ENCODE measurements at places on chromosomes 12 and 14.
A peak's percentile ranks its signal among the peaks of the same experiment; 100 is the strongest.

- DNase-seq: no peak
Measured at GRCh38 chr12:873954-874353, 75.5 kb downstream of the RAD52 start.

GRCh38 chr12:91406920-91407341, 224.3 kb upstream of the DCN start:
- no peak for DNase-seq

DNA sequence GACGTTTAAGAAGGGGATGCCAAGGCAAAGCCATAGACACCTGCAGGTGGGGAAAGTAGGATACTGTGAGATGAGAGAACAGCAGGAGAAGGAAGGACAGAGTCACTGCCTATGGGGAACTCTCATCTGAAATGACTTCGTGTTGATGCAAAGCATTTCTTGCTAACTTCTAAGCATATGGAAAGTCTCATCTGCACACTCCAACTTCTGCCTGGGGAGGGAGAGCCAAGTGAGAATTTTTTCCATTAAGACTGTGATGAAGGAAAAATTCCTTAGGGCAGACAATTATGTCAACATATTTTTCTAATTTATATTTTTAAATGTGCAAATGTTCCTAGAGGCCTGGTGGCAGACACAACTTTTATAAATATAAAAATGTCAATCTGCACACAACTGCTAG, 115.3 kb downstream of the IPO8 start:
- DNase-seq: no peak

GRCh38 chr12:90899456-90900182, 55.4 kb downstream of the CCER1 start:
- no peak for DNase-seq

DNA sequence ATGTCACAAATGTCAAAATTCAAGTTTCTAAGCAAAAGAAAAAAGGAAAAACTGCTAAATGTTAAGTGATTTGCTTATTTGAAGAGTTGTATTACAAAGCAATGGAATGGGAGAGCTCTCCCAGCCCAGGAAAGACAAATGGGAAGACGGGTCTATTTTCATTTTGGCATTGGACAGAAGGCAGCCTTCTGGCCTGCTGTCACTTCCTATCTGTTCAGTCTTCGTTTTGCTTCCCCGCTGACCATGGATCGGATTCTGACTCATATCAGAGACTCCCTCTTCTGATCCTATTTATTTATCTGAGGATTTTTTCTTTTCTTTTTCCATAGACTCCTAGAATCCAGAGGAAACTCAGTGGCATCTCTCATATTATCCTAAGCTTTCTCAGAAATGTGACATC, 634.9 kb downstream of the DIO2 start:
- DNase-seq: no peak

DNA sequence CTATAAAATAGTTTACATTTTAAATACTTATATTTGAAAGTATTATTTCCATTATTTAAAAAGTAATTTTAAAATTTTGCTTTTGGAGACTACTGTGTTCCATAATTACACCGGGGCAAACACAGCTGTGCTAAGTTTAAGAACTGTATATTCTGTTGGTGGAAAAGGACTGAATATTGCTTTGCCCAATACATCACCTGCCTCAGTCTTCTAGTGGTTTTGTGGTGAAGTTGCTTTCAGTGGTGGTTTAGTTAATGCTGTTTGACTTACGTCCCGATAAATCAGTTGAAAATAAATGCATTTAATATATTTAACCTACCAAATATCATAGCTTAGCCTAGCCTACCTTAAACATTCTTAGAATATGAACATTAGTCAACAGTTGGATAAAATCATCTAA, 23.4 kb downstream of the FBXO34 start:
- no peak for DNase-seq

DNA sequence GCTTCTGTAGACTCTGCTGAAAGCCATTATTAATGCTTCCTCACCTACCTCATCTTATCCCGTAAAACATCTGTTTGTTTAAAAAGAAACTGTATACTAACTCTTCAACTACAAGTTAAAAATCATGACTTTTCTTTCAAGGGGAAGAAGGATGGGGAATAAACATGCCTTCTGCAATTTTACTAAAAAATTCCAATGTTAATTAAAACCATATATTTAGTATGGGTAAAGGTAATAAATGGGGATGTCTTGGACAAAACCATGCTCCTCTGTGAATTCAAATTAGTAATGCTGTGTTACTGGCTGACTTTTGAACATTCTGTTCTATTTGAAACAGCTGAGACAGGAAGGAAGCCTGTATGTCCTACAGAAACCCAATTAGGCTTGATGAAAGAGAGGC, 311.1 kb upstream of the DIO2 start:
- DNase-seq: no peak

- DNase-seq: no peak
Measured at GRCh38 chr12:131776237-131776889, 51.8 kb upstream of the MMP17 start.

DNA sequence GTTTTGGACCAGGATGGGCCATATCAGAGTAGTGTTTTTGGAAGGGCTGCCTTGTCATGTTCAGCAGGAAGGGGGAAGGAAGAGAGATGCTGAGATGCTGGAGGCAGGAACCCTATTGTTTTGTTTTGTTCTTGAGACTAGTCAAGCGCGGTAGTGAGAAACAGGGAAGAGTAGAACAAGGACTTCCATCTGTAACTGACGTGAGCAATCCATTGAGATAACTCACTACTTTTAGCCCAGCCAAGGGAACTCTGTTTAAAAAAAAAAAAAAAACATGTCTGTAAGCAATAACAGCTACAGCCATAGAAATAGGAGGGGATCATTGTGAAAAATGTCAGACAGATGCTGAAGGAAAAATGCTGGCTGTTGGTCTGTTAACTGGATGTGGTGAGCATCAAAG, 34.0 kb downstream of the CD9 start:
- DNase-seq: no peak

GRCh38 chr14:104373055-104373854, 206.3 kb upstream of the C14orf180 start:
- DNase-seq: no peak

DNA sequence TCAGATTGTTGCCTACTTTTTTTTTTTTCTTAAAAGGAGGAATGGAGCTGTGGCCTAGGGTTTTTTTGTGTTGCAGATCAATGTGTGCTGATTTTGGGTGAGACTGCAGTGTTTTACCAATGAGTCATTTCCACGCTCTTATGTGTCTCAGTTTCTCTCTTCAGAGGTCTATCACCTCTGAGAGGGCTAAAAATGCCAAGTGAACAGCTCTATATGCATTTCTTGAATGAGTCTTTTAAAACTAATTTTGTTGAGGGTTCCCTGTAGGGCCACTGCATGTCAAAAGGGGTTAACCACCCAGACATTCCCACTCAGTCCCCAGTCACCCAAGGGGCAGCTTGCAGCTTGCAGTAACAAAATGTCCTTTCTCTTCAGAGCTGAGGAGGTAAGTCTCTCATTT, 24.3 kb upstream of the GLIPR1L2 start:
- no peak for DNase-seq

DNA sequence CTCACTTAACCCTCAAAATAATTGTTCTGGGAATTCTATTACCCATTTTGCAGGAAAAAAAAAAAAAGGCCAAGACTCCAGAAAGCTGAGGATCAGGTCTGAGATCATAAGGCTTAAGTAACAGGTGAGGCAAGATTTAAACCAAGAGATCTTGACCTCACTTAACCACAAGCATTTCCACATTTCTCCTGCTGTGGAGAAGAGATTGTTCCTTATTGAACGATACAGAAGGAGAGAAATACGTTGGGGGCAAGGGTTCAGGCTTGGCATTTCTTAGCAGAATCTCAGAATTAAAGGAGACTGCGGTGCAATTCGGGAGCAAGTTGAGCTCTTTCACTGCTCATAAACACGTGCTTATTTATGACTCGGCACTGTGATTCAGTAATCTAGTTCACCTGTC, 885.3 kb upstream of the TMEM132C start:
- no peak for DNase-seq

DNA sequence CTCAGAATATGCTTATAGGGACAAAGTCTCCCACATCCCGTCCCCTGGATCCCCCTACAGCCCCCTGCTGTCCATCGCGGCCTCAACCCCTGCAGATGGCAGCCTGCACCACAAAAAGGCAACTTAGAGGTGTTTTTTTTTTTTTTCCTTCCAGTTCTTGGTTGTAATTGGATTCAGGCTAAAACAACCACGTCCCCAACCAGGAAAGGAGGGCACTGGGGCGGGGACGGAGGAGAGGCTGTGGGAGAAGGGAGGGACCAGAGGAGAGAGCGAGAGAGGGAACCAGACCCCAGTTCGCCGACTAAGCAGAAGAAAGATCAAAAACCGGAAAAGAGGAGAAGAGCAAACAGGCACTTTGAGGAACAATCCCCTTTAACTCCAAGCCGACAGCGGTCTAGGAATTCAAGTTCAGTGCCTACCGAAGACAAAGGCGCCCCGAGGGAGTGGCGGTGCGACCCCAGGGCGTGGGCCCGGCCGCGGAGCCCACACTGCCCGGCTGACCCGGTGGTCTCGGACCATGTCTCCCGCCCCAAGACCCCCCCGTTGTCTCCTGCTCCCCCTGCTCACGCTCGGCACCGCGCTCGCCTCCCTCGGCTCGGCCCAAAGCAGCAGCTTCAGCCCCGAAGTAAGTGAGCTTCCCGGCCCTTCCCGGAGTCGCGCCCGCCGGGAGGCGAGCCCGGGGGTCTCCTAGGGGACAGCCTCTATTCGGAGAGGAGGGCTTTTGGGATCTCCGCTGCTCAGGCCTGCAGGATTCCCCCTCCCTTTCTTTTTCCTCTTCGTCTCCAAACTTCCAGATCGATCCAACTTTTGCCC, at the start of gene MMP14:
Gene MMP14 (plus strand): TSS at position 285 of the 813 bp plus-strand sequence. CDS start 233 bp downstream, at position 518.
- peak; percentile 26 for DNase-seq

DNA sequence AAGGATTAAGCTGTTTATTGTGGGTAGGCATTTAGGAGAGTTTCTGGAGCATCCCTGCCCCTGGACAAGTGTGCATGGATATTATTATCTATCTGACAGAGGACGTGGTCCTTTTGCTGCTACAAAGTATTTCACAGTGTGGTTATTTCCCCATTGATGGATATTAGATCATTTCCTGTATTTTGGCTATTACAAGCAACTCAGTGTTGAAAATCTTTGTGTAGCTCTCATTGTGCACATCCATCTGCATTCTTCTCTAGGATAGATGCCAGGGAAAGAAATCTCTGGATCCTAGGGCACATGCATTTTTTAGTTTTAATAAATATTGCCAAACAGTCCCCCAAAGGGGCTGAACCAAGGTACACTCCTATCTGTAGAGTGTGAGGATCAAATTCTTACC, 154.3 kb upstream of the SRRM4 start:
- DNase-seq: no peak

DNA sequence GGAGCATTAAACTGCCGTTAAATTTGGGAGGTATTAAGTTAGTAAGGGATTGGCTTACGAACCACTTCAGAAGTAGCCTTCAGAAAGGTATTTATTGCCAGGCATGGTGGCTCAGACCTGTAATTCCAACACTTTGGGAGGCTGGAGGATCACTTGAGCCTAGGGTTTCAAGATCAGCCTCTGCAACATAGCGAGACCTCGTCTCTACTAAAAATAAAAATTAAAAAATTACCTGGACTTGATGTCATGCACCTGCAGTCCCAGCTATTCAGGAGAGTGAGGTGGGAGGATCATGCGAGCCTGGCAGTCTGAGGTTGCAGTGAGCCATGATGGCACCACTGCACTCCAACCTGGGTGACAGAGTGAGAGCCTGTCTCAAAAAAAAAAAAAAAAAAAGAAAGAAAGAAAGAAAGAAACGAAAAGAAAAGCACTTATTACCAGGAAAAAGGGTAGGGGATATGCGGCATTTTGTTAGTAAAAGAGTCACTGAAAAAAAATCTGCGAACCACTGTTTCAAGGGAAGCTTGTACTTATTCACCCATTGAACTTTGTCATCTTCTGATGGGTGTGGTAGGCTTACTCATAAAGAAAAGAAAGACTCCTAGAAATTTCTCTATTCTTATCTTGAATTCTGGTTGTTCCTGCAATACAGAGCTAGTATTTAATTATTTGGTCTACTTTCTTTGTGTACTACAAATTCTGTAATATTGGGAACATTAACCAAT, 33.6 kb upstream of the PLEKHA5 start:
- DNase-seq: no peak

DNA sequence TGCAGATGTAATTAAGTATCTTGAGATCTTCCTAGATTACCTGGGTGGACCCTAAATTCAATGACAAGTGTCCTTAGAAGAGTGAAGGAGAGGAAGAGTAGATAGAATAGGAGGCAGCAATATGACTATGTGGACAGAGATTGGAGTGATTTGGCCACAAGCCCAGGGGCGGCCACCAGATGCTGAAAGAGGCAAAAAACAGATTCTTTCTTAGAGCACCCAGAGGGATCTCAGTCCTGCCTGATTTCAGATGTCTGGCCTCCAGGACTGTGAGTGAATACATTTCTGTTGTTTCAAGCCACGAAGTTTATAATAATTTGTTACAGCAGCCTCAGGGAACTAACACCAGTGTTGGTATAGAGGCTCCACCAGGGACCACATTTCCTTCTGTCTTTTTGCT, 67.3 kb downstream of the DACT1 start:
- no peak for DNase-seq

DNA sequence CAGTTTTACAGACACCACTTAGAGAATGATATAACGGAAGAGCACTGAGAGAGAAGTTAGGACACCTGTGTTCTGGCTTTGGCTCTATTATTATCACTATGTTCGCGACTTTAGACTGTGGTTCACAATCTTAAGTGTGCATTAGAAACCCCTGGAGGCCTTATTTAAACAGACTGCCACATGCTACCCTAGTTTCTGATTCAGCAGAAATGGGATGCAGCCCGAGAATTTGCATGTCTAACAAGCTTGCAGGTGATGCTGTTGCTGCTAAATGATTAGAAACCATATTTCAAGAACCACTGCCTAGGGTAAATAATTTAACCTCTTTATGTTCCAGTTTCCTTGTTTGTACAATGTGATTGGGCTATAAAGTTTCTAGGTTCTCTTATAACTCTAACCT, 3.6 kb upstream of the RAD51AP1 start:
- no peak for DNase-seq

- no peak for DNase-seq
Measured at GRCh38 chr14:22567437-22567836, 21.6 kb downstream of the DAD1 start.

DNA sequence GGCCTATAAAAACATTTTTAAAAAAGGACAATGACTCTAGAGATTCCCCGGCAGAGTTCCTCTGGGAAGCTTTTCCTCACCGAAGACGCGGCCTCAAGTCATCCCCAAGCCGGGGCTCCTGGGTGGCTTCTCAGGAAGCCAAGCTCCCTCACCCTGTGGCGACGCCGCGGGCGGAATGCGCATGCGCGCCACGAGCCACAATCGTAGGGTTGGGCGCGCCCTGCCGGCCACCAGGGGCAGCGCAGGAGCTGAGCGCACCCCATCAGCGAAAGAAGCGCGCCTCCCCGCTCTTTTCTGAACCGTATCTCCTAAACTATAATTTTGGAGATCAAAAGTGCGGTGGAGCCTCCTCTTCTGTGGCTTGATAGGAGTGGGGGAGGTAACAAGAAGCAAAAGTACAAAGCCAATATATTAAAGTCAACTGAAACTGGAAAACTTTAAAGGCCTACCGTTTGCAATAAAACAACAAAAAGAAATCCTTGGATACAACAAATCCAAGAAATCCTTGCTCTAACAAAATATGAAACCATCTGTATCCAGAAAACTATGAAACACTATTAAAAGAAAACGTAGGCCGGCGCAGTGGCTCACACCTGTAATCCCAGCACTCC, 17.4 kb upstream of the CHFR start:
- DNase-seq: peak; percentile 53

- no peak for DNase-seq
Measured at GRCh38 chr12:82609234-82609914, 77.3 kb upstream of the TMTC2 start.

GRCh38 chr14:103558071-103558882, 4.2 kb downstream of the BAG5 start:
- DNase-seq: no peak

GRCh38 chr14:69917287-69917686, 38.1 kb downstream of the SMOC1 start:
- no peak for DNase-seq
